ENCODE measurements at places on chromosomes 3 and 15. TPM values are rescaled to one million over a fixed set of nuclear protein-coding genes. Genes with fewer than 3 reads are reported as not detected.

C15orf62 gene
- total RNA-seq, result 0.34 TPM

SPCS1 gene
- total RNA-seq, result 78.9 TPM

LRTM1 gene
- not detected for total RNA-seq

DCUN1D1 gene
- total RNA-seq, result 38.5 TPM

CPEB1 gene
- 1.6 TPM for total RNA-seq

CCDC54 gene
- not detected for total RNA-seq

TRIM42 gene
- total RNA-seq, result not detected

SCG5 gene
- total RNA-seq, result not detected

CTXN2 gene
- not detected for total RNA-seq

CCDC39 gene
- total RNA-seq, result not detected

TMEM266 gene
- not detected for total RNA-seq

DNA sequence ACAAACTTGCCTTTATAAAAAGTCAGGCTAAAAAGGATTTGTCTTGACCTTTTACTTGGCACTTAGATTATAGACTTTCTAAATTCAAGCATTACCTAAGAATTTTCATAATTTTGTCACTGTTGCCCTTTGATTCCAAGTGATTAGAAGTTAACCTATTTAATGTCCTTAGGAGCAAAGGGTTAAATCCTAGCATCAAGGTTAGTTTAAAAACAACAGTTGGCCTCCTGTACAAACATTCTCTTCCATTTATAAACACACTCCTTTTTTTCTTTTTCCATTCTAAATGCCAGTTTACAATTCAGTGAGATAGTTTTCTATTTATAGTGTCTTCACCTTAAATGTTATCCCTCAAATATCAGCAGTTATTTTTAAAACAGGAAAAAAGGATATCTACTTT, 18.4 kb upstream of the SPPL2A start:
- DNase-seq, result no peak

DNA sequence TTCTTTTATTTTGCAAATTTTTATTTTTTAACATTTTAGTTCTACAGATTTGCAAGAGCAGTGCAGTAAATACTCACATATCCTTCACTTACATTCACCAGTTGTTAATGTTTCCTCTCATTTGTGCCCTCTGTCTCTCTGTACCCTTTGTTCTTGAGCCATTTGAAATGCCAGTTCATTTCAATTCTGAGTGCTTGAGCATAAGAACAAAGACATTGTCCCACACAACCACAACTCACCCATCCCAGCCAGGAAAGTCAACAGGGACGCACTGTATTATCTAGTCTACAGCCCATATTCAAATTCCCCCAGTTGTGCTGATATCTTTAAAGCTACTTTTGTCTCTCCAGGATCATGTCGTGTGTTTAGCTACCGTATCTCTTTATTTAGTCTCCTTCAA, 141.4 kb upstream of the SLC6A11 start:
- no peak for DNase-seq

- no peak for DNase-seq
These were observed 298.1 kb upstream of the NECTIN3 start for GRCh38 chr3:110773413-110773954.

DNA sequence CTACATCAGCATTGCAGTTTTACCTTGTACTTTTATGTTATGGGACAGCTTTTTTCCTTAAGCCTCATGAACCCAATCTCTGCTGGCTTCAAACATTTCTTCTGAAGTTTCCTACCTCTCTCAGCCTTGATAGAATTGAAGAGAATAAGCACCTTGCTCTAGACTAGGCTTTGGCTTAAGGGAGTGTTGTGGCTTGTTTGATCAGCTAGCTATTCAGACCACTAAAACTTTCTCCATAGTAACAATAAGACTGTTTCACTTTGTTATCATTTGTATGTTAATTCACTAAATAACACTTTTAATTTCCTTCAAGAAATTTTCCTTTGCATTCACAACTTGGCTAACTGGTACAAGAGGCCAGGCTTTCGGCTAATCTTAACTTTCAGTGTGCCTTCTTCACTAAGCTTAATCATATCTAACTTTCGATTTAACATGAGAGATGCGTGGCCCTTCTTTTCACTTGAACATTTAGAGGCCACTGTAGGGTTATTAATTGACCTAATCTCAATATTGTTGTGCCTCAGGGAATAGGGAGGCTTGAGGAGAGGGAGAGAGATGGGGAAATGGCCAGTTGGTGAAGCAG, 8.1 kb upstream of the TIGIT start:
- DNase-seq, result no peak

DNA sequence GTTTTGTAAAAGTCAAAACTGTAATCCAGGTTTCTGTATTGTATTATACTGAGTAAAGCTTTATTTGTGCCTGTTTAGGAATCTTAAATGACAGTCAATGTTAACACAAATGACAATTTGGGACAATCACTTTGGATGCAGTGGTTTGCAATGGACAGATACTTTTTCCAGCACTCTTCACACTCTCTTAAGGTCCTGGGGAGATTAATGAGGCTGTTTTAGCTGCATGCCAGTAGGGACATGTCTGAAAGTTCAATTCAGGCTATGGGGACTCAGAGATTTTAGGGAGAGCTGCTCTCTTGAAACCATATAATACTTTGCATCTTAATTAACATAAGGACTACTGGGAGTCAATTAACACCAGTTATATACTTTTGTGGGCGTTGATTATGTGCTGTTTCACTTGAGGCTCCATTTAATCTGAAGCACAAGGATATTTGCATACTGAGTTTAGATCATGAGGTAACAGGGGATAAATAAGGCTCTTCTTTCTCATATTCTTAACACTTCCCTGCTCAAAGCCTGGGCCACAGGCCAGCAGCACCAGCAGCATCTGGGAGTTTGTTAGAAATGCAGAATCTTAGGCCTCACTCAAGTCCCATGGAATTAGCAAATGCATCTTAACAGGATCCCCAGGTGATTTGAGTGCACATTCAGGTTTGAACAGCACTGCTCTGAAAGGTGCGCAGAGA, 972.8 kb downstream of the PLOD2 start:
- no peak for DNase-seq

DNA sequence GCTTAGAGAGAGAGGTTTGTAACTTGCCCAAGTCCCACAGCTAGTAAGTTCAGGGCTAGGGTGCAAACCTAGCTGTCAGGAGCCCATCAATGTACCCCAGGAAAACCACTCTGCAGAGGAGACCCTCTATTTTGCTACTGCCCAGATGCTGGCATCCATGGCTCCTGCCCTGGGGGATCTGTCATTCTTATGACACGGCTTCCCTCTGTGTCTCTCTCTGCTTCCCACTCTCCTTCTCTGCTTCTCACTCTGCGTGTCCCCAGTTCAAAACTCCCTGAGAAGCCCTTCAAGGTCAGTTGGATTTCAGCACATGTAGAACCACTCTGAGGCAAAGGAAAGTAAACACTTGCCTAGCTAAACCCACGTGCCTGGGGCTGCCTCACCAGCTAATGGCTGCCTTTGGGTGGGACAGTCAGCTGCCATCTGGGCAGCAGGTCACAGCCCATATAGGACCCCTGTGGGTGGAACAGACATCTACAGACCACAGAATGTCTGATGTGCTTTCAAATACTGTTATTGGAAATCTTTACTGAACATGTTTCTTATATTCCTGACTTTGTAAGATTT, 29.4 kb upstream of the SLCO2A1 start:
- no peak for DNase-seq

DNA sequence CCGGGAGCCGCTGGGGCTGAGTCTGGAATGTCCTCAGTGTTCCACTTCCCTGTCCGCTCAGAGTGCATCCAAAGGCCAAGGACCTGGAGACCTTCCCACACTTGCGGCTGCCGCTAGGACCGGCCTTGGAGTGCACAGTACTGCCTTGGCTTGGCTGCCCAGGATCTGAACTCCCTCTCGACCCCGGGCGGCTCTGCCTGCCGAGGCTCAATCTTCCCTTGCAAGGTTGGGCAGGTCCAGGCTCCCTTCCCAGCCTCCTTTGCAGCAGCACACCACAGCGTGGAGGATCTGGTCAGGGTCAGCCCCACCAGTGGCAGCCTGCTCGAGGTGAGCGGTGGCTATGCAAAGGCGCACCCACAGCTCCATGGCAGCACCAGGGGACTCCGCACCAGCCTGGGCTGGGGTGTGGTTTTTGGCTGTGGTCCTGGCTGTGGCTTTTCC, 69.2 kb downstream of the PLXNA1 start:
- peak; percentile 93 for DNase-seq

DNA sequence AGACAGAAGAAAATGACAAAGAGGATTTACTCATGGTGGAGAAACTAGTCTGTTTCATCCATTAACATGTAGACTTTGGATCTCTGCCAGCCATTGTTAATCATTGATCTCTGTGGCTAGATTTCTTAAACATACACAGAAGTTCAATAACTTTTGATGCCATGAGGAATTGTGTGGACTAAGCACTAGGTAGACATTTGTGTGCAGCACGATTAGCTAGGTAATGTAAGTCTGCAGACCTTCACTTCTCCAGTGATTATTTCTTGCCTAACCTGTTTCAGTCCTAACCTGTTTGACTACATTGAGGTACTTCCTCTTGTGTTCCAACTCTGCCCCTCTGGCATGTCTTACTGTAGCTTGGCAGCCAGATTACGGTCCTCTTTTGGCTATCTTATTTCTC, 928.5 kb upstream of the ROBO1 start:
- no peak for DNase-seq

- DNase-seq, result no peak
These were observed 8.0 kb downstream of the FAM174B start for GRCh38 chr15:92647467-92648163.

DNA sequence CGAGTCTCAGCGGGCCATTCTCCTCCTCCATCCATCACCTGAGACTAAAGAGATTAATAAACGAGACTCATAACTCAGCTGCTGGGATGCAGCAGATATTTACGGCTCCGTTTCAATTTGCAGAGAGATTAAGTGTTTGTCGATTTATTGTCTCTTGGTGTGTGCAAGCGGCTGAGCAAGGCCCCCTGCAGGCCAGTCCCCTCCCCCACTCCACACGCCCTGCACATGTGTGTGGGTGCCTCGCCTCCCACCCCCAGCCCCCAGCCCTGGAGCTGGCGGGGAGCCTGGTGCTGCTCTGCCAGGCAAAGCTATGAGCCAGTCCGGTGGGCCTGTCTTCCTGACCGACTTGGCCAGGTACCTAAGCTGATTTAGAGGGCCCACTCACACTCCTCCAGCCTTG, 63.0 kb downstream of the CYP11A1 start:
- no peak for DNase-seq

DNA sequence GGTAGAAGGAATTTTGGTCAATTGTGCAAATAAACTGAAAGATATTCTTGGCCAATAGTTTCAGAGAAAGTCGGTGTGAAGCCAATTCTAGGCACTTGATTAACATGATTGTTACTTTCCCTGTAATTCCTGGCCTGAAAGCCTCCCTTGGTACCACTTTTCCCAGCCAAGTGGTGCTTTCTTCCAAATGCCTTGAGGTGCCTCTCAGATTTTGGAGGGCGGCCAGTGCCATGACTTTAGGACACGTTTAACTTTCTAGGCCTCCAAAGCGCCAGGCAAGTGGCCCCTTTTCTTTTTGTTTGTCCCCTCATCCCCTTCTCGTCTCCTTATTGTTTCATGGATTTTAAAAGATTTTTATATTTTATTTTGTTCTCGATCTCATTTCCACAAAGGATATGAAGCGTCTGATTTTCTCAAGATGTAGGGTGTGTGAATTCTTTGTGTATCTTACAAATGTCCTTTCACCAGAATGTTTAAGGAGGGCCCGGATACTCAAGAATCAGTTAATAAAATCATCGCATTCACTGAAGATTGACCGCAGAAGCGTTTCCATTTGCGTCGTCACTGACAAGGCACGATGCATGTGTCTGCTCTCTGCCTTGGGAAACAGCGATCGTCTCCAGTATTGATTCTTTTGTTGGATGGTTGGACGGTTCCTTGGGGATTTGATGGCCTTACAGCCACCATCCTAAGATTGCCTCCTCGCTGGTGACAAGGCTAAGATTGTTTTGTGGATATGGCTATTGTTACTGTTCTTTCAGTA, 87.8 kb downstream of the ASB7 start:
- no peak for DNase-seq

DNA sequence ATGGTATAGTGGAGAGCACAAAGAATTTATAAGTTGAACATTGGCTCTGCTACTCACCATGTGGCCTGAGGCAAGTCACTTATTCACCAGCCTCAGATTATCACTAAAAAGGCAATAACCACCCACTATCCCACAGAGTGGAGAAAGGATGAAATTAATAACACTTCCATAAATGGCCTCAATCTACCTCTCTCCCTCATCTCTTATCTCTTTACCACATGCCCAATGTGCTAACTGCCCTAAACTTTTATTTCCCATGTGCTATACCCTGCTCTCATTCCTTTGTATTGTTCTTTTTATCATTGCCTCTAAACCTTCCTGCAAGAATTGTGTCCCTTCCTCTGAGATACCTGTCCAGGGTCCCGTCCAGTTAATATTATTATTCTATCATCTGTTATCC, 26.0 kb downstream of the SLC12A6 start:
- no peak for DNase-seq

GRCh38 chr15:27865926-27866325, 233.2 kb downstream of the OCA2 start:
- DNase-seq, result no peak

DNA sequence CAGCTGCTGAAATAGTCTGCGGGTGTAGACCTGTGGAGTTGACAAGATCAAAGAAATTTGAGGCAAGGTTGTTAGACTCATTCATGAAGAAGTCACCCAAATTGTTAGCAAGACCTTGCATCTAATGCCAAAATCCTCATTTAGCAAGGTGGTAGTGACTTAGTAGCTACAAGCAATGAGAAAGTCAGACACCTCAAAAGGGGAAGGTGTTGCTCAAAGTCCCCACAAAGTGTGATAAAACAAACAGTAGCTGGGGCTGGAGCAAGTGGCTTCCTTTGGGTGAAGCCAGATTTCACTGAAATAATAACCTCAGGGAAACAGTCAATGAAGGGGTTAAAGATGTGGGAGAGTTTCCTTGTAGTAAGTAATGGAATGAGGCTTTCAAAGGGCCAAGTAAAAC, 44.9 kb downstream of the CD86 start:
- no peak for DNase-seq

GRCh38 chr3:12886106-12886679, 44.8 kb upstream of the RPL32 start:
- DNase-seq, result no peak

- no peak for DNase-seq
These were observed 123.8 kb downstream of the ARNT2 start for GRCh38 chr15:80527961-80528360.

DNA sequence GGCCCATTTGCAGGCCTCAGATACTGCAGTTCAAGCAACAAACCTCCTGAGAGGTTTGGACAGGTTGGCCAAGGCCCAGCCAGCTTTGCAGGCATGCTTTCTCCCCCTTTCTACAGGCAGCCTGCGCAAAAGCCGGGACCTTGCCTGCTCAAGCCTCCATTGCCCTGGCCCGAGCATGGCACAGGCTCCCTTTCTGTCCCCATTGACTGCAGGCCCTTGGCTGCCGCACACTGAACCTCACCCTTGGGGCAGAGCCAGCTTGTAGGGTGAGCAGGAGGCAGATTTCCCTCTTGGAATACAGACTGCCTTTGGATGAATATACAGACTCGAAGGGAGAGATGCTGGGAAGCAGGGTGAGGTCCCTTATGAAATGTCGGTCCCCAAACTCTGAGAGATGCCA, 461.7 kb upstream of the PROK2 start:
- DNase-seq, result peak; percentile 78

All from right cardiac atrium (tissue), 5 donors.